ENCODE measurements at places on chromosomes 4 and X.

GRCh38 chr4:78584863-78585547, 33.4 kb downstream of the ANXA3 start:
- peaks cover 45% of the 10 kb centered on the region for H3K36me3 ChIP-seq
- H3K27ac ChIP-seq, result peak overlapping the region; percentile 84
- H3K4me3 ChIP-seq, result no peak overlapping the region
- no peaks in the 10 kb centered on the region for H3K27me3 ChIP-seq
- peaks cover 9% of the 10 kb centered on the region for H3K4me1 ChIP-seq
- DNase-seq, result no peak

GRCh38 chrX:11464380-11464779, 171.2 kb downstream of the AMELX start:
- no peak overlapping the region for H3K27ac ChIP-seq
- H3K4me1 ChIP-seq, result no peaks in the 10 kb centered on the region
- no peak for DNase-seq
- no peak overlapping the region for H3K4me3 ChIP-seq
- H3K27me3 ChIP-seq, result no peaks in the 10 kb centered on the region

- peaks cover 19% of the 10 kb centered on the region for H3K36me3 ChIP-seq
- no peak for DNase-seq
- H3K27ac ChIP-seq, result no peak overlapping the region
- peaks cover 37% of the 10 kb centered on the region for H3K4me1 ChIP-seq
- H3K4me3 ChIP-seq, result no peak overlapping the region
Measured at GRCh38 chr4:123653236-123653635, 256.6 kb downstream of the SPRY1 start.

DNA sequence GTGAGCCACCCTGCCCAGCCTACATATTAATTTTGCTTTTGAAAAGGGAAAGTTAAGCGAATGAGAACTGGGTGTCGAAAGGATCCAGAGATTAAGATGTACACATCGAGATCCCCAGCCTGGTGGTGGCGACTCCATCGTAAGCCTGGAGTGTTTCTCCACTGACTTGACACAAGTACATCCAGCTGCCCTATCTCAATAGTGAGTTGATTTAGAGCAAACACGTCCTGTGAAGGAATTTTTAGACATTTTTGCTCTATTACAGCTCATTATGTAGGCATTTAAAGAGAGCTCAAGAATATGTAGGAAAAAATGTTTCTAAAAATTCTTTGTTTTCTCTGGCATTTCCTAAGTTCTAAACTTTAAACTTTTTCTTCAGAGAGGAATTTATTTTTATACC, 11.7 kb upstream of the CLDN34 start:
- no peak for DNase-seq
- H3K4me1 ChIP-seq, result no peaks in the 10 kb centered on the region
- H3K36me3 ChIP-seq, result peaks cover 15% of the 10 kb centered on the region
- no peak overlapping the region for H3K27ac ChIP-seq

DNA sequence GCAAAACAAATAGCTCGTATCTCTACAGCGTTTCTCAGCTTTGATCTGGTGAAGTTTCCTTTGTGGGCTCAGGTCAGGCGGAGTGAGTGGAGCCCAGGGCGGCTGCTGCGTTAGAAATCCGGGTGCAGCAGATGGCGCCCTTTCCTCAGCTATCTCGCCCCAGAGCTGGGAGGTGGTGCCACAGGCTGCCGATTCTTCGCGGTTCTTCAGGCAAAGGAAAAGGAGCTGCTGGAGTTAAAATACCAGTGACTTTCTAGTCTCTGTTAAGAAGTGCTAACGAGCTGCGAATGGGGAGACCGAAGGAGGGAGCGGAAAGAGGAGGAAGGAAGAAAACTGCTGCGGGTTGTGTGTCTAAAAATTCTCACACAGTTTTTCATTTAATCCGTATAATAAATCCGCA, 114.6 kb downstream of the CPE start:
- peaks cover 2% of the 10 kb centered on the region for H3K4me1 ChIP-seq
- peak overlapping the region; percentile 26 for H3K27ac ChIP-seq
- peak overlapping the region; percentile 39 for H3K4me3 ChIP-seq
- peak; percentile 59 for DNase-seq
- H3K27me3 ChIP-seq, result peaks cover 15% of the 10 kb centered on the region
- peaks cover 6% of the 10 kb centered on the region for H3K36me3 ChIP-seq

GRCh38 chr4:151692821-151693673, 67.8 kb downstream of the GATB start:
- peaks cover 9% of the 10 kb centered on the region for H3K36me3 ChIP-seq
- no peak overlapping the region for H3K27ac ChIP-seq
- no peaks in the 10 kb centered on the region for H3K4me1 ChIP-seq
- H3K27me3 ChIP-seq, result no peaks in the 10 kb centered on the region
- H3K4me3 ChIP-seq, result no peak overlapping the region
- DNase-seq, result no peak
